ENCODE measurements at places on chromosomes 5 and 9.

GRCh38 chr9:30796764-30797163 lies 1587.7 kb upstream of the ACO1 start:
- no peak for DNase-seq

GRCh38 chr9:4680750-4681149 lies 1.4 kb downstream of the CDC37L1 start:
- no peak for DNase-seq

DNA sequence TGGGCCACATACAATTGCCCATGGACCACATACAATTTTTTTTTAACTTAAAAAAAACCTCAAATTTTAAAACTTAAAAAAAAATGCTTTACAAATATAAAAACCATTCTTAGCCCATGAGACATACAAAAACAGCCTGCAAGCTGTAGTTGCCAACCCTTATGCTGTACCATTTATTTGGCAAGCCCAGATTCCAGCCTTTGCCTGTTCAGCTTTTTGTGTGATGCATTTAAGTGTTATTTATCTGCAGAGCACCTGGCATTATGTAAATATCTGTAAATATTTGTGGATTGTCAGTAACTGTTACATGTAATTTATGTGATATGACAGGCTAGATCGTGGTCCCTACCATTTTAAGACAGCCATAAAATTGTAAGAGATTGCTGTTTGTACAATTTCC lies 32.6 kb downstream of the HEXB start:
- no peak for DNase-seq

DNA sequence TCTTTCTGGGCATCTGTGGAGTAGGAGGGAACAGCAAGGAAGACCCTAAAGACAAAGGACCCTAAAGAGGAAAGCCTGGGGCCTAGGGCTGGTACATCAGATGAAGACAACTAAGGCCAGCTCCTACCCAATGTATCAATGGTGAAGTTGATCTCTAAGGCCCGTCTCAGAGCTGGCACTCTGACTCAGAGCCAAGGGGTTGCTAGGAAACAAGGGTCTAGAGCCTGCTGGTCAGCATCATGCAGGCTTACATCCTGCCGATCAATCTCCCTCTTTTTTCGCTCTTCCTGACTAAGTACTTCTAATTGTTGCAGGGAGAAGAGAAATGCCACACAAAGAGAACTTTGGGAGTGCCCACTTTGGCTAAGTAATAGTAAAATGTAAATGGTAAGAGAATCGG lies 26.2 kb downstream of the TRIM32 start:
- no peak for DNase-seq

GRCh38 chr9:92969516-92970466 lies 22.5 kb downstream of the FGD3 start:
- no peak for DNase-seq

GRCh38 chr5:123193176-123193575 lies 104.1 kb downstream of the PRDM6 start:
- DNase-seq = no peak

DNA sequence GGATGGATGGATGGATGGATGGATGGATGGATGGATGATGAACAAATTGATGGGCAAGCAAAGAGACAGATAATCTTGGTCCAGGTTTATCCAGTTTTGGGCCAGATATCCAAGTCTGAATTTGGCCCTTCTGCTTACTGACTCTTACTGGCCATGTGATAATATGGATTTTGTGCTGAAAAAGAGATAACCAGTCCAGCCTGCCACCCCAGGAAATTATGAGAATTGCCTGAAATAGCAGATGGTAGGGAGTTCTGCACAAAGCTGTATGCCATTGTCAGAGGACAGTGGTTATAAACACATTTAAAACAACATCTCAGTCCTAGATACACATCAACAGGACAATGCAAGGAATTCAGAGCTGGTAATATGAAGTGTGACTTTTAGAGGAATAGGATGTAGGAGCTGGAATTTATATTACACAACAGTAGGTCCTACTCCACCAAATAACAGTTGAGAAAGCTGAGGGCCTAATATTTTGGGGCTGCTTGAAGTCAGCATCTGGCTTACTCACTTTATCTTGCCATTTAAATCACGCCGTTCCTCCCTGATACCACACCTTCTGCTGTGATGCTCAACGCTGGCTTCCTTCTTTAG lies 9.0 kb upstream of the FAT2 start:
- DNase-seq = no peak

GRCh38 chr9:77392328-77392727 lies 215.0 kb downstream of the VPS13A start:
- DNase-seq = no peak

GRCh38 chr9:107784235-107784958 lies 294.8 kb upstream of the KLF4 start:
- peak; percentile 63 for DNase-seq

GRCh38 chr5:75678155-75678554 lies 39.1 kb downstream of the POC5 start:
- no peak for DNase-seq

GRCh38 chr9:33165263-33166151 lies 1.6 kb downstream of the B4GALT1 start:
- peak; percentile 84 for DNase-seq

- DNase-seq = no peak
Observed at GRCh38 chr5:530001-530955, 6.0 kb upstream of the SLC9A3 start.
